ENCODE measurements at places on chromosomes 4 and X.

- DNase-seq, result no peak
Observed at GRCh38 chr4:16048619-16049419, 35.0 kb downstream of the PROM1 start.

DNA sequence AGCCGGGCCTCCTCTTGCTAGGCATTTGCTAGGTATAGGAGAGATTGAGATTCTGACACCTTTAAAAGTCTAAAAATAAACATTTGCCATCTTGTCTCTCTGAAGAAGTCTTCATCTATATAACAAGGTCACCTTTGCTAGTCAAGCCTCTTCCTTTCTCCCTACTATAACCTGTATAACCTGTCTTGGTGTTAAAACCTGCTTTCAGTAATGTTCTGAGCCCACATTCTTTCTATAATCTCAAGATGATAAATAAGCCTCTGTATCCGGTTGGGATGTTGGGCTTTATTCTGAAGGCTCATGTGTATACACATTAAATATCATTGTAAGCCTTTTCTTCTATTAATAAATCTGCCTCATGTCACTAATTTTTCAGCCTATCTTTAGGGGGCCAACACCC is 10.2 kb downstream of the ASIC5 start:
- no peak for DNase-seq

- DNase-seq, result no peak
Observed at GRCh38 chr4:127997534-127998388, 32.6 kb downstream of the ABHD18 start.

DNA sequence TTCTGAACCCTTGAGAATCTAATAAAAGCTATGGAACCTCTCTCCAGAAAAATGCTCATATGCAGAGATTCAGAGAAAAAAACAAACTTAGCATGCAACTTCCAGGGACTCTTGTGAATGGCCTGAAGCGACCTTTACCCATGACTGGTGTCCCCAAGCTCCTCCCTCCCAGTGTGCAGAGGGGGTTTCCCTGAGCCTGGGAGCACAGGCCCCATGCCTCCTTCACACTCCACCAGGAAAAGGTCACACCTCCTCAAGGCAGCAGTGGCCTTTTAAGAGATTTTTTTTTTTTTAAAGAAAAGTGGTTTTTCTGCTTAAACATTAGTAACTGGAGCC is 13.3 kb upstream of the UBA6 start:
- no peak for DNase-seq

DNA sequence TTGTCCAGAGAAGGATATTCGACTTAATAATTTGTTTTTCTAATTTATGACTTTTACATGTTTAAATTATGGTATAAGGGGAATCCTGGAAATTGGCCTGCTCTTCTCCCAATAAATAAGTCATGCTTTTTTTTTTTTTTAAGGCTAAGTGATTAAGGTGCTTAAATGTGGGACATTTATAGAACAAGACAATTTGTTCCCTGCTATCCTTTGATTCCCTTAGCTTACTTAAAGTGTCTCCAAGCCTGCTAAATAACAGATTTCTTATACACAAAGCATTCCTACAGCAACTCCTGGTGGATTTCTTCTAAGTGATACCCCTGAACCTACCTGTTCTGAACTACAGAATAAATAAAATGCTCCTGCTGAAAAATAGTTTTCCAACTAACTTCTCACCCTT is 233.0 kb upstream of the UGT8 start:
- no peak for DNase-seq

- no peak for DNase-seq
Observed at GRCh38 chrX:77564823-77565222, 117.6 kb downstream of the FGF16 start.

DNA sequence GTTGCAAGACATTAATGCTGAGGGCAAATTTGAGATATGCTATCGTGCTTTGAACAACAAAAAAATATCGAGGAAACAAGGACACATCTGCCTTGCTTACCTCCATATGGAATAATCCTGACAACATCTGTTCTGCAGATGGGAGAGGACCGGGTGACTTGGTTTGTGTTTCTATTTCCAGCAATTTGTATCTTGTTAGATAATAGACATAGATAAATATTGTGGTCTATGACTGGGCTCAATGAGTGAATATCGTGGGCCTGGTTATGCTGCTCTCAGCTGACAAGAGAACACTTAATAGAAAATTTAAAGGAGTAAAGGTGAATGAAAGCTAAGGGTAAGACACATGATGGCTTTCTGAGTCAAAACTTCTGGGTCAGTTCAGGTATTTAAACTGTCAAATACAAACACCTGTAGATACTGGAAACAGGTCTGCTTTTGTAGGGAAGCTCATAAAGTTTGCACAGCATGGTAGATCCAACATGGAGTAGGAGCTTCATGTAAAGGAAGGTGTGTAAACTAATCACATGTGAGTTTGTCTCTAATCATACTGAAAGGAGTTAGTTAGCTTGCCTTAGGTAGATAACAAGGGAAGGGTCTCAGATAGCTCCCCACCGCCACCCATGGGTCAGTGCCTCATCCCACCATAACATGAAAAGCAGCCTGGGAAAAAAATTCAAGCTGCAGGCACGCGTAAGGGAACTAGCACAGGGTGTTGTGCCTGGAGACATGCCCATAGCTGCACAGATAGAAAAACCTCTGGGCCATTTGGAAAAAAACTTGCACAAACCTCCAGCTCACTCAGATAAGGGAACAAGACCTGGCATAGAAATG is 904.1 kb upstream of the EPHA5 start:
- no peak for DNase-seq

DNA sequence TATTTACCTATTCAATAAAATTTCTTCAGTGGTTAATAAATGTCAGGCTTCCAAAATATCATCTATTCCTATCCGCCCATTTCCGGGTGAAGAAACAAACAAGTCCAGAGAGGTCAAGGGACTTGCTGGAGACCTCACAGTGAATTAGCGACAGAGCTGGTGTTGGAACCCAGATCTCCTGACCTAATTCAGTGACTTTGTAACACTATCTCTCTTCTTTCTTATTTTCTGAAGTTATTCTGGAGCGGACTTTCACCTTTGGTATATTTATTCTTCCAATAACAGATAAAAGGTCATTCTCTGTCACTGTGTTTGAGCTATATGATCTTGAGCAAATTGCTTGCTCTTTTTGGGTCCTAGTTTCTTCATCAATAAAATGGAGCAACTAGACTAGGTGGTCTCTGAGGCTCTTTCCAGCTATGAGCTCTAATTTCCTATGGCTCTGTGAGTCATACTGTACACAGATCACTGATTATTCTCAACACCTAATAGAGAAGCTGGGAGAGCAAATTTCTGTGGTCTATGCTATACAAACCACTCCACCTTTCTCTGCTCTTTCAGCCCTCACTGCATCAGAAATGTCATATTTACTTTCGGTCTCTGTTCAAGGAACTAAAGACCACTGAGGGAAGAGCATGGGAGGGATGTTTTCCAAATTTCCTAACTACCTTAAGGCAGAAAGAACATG is 113.2 kb upstream of the IGSF1 start:
- DNase-seq, result no peak

GRCh38 chrX:22486296-22486695 is 213.6 kb downstream of the CBLL2 start:
- no peak for DNase-seq

- DNase-seq, result no peak
Observed at GRCh38 chrX:39603230-39603629, 494.5 kb downstream of the BCOR start.

DNA sequence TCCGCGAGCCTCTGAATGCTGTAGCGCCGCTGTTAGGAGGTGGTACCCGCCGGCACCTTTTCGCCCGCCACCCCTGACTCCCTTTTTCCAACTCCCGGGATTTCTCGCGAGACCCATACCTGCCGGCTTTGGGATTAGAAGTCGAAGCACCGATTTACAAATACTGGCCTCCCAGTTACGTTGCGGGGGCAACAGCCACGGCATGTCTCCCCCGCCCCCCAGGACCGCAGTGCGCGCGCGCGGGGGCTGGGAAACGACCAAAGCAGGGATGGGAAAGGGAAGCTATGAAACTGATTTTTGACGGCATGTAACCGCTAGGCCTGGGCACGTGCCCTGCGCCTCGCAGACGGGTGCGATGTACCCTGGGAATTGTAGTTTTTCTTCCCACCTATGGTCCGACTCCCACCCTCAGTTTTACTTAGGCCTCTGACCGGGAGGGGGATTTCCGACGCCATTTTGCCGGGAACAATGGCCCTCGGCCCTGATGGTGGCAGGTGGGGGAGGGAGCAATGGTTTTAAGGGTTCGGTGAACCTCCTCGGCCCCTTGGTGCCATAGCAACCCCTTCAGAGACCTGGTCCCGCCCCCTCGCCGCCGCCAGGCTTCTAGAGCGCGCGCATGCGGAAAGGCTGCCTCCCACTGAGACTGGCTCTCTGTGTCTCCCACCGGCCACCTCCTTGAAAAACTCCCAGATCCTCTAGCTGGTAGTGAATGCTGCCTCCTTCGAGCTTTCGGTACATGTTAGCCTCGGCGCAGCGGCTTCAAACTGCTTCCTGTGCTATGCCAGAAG is 772 bp upstream of the WNK3 start:
- DNase-seq, result peak; percentile 60

GRCh38 chr4:148116264-148116663 is 325.9 kb downstream of the NR3C2 start:
- DNase-seq, result no peak

- no peak for DNase-seq
Observed at GRCh38 chrX:38656350-38656915, 95.1 kb downstream of the TSPAN7 start.

DNA sequence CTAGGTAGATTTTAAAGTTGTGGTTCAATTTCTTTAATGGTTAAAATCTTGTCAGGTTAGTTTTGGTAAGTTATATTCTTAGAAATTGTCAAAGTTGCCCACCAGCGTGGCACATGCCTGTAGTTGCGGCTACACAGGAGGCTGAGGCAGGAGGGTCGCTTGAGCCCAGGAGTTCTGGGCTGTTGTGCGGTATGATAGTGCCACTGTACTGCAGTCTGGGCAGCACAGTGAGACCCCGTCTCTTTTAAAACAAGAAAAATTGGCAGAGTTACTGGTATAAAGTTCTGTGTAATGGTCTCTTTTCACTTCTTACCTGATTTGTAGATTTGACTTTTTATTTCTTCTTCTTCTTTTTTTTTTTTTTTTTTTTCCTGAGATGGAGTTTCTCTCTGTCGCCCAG is 64.4 kb downstream of the FAM193A start:
- no peak for DNase-seq

DNA sequence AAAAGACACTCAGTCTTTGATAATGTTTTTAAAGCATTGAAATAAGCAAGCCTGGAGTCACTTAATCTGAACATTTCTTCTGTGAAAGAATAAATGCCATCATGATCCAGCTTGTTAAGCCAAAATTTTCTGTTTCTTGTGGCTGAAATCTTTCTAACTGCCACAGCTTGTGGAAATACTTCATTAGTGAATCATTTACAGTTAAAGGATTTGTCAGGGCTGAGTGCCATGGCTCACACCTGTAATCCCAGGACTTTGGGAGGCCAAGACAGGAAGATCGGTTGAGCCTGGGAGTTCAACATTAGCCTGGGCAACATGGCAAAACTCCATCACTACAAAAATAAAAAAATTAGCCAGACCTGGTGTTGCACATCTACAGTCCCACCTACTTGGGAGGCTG is 93.3 kb upstream of the PDE5A start:
- DNase-seq, result no peak

GRCh38 chr4:20249333-20249732 is 2.4 kb upstream of the SLIT2 start:
- DNase-seq, result no peak

DNA sequence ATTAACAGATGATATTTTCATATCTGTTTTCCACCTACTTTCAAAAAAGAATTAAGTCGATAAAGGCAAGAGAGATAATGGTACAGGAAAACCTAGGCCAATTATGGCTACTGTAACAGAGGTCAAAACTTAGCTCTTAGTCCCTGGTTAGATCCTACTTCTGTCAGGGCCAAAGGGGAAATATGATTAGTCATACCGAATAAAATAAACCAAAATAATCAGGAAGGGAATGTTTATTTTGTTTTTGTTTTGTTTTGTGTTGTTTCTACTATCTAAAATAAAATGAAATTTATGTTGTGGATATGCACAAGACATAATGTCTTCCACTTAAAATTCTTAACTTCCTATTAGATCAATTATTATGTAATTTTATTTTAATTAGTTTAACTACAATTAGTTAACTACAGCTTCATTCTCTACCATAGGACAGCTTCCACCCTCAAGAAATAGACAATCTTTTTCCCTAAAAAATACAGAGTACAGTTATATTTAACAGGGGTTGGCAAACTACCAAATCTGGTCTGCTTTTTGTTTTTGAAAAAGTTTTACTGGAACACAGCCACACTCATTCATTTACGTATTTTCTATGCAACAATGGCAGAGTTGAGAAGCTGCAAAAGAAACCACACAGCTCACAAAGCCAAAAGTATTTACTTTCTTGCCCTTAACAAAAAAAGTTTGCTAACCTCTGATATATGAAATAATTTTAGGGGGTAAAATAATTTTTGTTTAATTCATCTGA is 25.4 kb downstream of the TMEM47 start:
- no peak for DNase-seq

GRCh38 chr4:188778905-188779304 is 639.7 kb downstream of the TRIML1 start:
- DNase-seq, result no peak

- no peak for DNase-seq
Observed at GRCh38 chrX:72479324-72480274, 93.0 kb downstream of the HDAC8 start.

DNA sequence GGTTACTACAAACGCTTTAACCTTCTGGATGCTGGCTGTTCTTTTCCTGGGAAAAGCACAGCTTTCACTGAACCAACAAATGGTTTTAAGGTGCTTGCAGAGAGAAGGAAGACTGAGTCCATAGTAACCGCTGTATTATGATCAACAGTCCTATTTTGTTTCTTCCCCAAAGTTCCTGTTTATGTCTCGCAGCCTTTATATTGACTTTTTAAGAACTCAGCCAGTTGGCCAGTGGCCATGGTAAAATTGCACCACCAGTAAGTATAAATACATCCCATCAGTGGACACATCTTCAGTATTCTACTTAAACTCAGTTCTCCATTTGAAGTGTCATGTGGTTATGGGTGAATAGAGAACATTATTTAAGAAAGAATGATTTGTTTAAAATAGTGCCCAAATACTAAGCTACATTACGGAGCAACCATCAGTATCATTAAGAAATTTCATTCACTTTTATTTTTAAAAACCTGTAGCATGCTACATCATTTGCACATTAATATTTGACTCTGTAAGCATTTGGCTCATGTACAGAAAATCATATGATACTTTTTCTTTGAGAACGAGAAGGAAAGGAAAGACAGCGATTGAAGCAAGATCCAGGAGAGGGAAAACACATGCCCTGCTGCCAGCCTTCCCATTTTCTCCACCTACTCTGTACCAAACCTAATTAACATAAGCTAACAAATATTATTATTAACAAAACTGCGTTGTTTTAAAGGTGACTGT is 287.0 kb downstream of the ARHGAP24 start:
- no peak for DNase-seq

DNA sequence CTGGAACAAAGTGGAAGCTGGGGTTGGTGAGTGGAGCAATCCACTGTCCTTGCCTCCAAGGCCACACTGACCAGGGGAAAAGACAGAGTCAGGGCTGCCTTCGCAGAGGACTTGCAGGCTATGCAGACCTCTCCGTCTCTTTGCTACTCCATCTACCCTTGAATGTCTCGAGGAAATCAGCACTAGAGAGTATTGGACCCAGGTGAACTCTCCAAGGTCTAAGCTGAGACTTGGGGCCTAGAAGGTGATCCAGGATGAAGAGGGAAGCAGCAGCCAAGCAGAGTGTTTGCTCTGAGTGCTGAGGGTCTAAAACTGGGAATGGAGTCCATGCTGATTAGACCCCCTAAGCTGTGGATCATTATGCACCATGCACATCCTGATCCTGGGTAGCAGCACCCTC is 54.5 kb downstream of the ANXA3 start:
- no peak for DNase-seq

GRCh38 chrX:38038501-38038900 is 32.1 kb downstream of the SYTL5 start:
- DNase-seq, result no peak

All from activated T-cell treated with anti-CD3 and anti-CD28 coated beads, Interleukin-2, amount 50 U/mL, for 48 hours (primary cell).